A673 (cell line): ENCODE measurements at places on chromosomes 4 and X.
A peak's percentile ranks its signal among the peaks of the same experiment; 100 is the strongest.

GRCh38 chr4:16758255-16758654 is 140.2 kb downstream of the LDB2 start:
- DNase-seq: no peak

GRCh38 chrX:85503258-85504158 is 124.0 kb upstream of the POF1B start:
- DNase-seq: no peak

DNA sequence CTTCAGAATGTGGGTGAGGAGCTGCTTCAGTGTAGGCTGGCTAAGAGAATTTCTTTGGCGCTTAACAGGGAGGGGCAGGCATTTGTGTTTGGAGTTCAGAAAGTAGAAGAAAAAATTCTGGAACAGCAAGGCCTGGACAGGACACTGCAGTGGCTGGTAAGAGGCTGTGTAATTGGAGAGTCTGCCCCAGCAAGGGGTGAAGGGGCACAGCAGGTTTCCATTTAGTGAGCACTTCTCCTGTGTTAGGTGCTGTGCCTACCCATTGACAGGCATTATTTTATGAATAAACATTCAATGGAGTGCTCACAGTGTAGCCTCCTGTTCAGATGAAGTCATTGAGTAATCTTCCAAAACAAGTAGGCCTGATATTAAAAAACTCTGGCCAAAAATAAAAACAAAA is 10.7 kb upstream of the CPE start:
- DNase-seq: no peak

DNA sequence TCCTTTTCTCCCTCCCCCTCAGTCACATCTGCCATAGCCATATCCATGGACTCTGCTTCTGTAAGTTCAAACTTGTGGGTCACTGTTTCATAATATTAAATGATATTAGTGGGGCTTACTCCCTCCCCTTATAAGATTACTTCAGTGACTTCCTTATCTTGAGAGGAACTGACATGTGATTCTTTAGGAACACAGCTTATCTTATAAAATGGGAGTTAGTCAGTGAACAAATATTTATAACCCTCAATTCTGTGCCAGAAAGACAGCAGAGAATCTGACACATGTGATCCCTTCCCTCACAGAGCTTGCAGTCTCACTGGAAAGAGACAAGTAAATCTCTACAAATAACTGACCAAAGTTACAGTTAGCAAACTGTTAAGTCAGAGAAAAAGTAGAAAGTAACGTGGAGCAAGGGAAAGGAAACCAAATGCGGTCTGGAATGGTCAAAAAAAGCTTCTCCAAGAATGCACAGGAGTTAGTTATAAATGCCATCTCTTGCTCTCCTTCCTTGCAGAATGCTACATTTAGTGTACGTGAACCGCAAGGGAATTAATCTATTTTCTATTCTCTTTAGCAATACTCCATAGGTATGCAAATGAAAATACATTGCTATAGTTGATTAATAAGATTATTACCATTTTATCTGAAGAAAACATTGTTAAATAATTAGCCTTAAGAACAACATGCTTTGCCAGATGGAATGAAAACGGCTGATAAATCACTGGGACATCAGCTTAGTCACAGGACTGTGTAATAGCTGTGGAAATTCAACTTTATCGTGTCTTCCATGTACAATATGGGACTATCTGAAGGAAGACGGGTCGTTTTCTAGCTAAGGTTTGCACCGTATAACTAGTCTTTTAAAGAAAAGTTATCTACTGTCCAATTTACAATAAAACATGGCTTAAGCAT is 29.0 kb downstream of the SGMS2 start:
- no peak for DNase-seq

DNA sequence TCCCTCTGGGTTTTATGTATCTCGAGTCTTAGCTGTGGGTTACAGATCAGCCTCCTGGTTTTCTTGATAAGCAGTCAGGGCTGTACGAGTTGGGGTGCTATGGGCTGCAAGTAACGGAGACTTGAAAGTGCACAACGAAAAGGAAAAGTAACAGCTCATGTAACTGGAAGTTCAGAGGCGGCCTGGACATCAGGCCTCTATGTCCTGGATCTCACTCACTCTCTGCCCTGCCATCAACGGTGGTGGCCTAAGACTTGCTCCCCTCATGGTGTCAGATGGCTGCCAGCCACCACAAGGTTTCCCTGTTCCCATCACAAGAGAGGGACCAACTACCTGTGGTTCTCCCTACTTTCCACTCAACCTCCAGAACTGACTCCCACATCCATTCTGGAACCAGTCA is 4.8 kb downstream of the PPP2R2C start:
- no peak for DNase-seq

- DNase-seq: no peak
These were observed 2201.2 kb downstream of the ARAP2 start for GRCh38 chr4:34043131-34043530.

DNA sequence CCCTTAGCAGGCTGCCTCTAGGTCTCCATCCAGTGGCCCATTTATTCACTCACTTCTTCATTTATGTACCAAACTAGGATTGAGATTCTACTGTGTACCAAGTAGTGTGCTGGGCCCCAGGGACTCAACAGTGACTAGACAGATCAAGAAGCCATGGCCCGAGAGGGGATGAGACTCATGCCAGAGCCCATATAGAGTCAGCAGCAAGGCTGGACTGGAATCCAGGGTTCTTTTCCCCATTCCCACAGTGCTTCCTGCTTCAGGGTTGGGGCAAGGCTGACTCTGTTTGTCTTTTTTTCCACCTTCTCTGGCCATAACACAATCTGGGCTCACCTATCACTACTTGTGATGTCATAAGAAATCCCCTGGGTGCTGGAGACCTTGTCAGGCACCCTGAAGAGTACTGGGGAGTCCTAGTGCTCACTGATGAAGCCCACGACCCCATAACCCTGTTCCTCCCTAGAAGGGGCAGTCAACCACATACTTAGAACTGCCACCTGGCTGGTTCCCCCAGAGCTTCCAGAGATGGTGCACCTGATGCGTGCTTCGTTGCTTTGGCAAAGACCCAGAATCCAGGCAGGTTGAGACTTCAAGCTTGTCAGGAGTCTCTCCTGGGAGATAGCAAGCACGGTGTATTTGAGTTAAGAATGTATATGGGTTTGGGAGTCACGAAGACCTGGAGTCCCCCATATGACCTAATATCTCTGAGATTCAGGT is 6.2 kb downstream of the RTL5 start:
- DNase-seq: no peak

DNA sequence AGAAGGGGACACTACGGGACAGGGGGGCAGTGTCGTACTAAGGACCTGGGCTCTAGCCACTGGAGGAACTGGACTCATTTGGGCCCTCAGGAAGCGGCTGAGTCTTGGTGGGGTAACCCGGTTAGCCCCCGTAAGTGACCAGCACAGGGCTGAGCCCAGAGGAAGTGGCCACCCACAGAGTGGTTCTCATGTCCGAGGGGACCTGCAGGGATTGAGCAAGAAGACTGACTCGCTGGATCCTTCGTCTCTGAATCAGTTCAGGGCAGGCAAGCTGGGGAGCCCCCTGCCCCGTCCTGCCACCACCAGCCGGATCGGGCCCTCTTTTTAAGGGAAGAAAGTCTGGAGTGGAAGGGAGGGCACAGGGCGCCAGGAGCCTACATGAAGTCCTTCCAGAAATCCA is 719 bp upstream of the BGN start:
- no peak for DNase-seq

DNA sequence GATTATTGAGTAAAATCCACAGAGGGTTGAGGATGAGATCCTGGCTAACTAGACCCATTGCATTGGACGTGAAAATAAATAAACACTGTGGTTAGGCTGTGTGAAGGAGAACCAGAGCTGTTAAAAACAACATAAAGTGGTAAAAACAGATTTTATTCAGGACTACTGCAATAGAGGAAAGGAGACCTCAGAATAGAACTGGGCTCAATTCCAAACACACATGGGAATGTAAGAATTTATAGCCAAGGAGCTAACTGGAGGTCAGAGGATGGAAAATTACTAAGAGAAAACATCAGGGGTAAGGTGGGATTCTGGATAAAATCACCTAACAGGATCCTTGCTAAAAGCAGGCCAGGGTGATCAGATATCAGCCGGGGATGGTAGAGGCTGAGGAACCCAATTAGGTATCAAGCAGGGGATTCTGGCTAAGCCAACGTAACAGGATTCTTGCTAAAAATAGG is 112.4 kb downstream of the RNF150 start:
- DNase-seq: no peak

- peak; percentile 66 for DNase-seq
These were observed 83.7 kb downstream of the NAT8L start for GRCh38 chr4:2142630-2143427.
